Stimulated activated CD8-positive, alpha-beta memory T cell treated with anti-CD3 and anti-CD28 coated beads, Interleukin-4, amount 100 ng/mL, for 4 hours (primary cell): ENCODE measurements at places on chromosomes 7 and 10.

- DNase-seq: no peak
These were observed 2.5 kb downstream of the SLC16A9 start for GRCh38 chr10:59706851-59707797.

GRCh38 chr10:122186816-122187810, 84.0 kb upstream of the BTBD16 start:
- DNase-seq: no peak

DNA sequence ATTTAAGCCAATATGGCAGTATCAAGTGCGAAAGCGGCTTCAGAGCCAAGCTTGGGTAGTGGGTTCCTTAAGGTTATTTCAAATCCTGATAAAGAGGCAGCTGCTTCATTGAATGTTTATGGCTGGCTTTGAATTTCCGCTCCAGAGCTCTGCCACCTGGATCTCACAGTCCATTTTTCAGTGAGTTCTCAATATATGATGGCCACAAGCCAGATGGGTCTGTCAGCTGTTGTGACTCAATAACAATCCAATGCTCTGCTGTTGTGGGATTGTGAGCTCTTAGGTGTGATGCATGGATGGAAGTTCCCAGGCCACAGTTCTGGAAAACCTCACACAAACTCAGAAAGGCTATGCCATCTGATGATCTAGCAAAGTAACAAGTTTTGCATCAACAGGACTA, 743.8 kb upstream of the LRRN3 start:
- no peak for DNase-seq

GRCh38 chr10:11756766-11757315, 14.7 kb downstream of the ECHDC3 start:
- DNase-seq: no peak

DNA sequence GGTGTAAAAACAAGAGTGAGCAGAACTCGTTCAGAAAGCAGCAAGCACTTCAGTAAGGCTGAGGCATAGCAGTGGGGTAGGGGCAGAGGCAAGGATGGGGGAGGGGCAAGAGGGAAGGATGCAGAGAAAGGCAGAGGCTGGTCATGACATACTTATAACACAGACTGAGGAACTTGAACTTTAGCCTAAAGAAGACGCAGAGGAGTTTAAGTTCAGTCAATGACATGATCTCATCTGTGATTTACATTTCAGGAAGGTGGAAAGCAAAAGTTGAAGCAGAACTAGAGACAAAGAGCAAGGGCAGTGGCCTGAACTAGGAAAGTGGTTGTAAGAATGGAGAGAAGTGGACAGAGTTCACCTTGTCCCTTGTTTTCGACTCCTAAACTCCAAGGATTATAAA, 15.8 kb downstream of the MACC1 start:
- no peak for DNase-seq

- peak; percentile 69 for DNase-seq
These were observed at the start of gene SLC37A3 for GRCh38 chr7:140397784-140398750. TSS of gene SLC37A3 (minus strand) at chr7:140398530. CDS start at chr7:140382526, 16,004 bp downstream.

DNA sequence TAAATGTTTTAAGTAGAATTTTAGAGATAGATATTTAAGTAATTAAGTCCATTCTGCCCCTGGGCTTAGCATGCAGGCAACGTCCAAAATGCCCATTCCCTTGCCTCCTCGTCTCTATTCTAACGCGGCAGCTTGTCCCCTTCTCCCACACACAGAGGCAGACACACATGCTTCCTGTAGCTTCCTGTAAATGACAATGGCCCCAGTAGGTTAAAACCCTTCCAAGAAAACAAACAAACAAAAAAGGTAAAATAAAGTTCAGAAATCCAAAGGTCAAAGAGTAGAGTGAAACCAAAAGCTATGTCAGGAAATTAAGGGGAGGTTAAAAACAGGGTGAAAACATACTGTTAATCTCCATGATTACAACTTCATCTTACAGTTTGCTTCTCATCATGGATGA, 857.6 kb downstream of the GATA3 start:
- DNase-seq: no peak

DNA sequence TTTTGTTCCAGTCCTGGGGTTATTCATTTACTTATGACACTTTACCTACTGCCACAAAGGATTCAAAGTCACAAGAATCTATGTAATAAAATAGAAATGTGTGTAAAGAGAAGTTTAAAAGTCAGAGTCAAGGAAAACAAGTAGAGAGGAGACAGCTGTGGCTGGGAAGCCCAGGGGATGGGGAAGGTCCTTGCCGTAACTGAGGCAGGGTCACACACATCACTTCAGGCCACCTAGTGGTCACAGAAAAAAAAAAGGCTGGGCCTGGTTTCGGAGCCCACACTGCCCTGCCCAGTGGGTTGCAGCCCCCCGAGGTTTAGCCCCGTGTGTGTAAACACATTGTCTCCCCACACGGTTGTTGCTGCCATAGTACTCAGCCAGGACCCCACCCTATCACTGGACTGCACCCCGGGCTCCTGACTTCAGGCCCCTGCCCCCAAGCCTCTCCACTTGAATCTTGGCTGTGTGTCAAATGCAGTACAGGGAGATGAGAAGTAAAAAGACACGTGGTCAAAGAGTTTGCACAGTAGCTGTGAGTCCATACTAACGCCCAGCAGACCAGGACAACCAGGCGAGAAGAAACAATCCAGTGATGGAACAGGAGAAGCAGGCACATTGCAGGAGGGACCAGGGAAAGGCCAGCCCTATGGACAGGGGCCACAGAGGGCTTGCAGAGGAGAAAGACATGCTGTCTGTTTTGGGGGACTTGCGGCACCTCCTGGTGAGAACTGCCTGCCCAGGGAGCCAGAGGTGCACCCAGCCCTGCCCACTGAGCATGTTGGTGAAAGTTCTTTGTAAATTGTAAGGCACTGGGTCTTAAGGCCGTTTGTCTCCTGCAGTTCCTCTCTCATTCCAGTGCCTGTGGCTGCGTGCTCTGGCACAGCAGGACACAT, 91.4 kb upstream of the MACROH2A2 start:
- DNase-seq: no peak

DNA sequence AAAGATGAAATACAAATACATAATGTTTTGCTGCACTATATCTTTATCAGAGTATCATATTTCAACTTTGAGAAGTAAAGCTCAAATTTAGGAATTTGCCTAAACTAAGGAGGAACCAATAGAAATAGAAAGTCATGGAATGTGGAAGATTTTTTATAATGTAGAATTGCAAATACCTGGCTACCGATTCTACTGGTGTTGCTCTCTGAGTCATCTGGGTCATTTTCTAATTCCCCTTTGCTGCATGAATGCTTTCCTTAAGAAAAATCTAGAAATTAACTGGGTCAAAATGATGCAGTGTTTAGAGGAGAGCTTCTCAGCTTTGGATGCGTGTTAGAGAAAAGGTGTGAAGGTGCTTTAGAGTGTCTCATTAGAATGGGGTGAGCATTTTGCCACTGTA, 568.9 kb upstream of the ANKRD30A start:
- no peak for DNase-seq

DNA sequence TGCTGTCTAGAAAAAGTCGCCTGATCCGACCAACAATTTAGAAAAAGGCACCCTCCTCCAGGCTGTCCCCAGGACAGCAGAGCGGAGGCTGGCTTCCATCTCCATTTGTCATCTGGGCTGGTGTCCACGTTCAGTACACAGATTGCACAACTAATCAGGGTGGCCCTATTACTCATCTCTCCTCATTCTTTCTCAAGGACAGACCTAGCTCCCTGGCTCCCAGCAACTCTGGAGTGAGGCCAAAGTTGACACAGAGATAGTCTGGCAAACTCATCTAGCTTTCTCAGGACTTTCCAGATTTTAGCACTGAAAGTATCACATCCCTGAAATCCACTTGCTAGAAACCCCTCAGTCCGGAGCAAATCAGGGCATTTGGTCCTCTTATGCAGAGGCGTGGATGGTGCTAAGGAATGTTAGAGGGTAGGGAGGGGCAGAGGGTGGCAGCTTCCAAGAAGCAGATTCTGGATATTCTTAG, 75.1 kb downstream of the DNAH11 start:
- DNase-seq: no peak

DNA sequence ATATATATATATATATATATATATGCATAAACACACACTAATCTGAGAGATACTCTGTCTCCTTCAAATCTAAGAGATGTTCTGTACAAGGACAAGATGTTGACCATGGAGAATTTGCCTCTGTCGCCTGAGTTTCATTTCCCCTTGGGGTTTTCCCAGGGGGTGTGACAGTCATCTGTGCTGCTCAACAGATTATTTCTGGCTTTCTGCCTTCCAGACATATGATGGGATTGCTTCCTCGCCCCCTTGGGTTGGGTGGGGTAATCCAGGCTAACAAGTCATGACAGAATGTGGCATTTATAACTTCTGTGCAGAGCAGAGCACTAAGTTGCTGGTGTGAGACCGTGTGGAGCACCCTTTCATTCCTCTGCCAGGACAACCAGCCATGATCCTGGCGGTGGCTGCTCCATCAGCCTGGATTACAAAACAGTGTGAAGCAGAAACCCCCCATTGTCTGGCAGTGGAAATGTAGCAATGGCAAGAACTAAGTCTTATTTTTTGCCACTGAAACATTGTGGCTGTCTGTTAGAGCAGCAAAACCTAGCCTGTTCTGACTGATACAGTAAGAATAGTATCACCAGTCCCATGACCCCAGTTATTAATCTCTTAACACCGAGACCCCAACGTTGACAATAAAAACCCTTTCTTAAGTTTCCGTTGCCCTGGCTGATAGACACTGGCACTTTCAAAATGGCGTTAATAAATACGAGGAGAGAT, 13.7 kb upstream of the USP6NL start:
- no peak for DNase-seq

- DNase-seq: no peak
These were observed 77.4 kb downstream of the ZNF365 start for GRCh38 chr10:62451611-62451975.

DNA sequence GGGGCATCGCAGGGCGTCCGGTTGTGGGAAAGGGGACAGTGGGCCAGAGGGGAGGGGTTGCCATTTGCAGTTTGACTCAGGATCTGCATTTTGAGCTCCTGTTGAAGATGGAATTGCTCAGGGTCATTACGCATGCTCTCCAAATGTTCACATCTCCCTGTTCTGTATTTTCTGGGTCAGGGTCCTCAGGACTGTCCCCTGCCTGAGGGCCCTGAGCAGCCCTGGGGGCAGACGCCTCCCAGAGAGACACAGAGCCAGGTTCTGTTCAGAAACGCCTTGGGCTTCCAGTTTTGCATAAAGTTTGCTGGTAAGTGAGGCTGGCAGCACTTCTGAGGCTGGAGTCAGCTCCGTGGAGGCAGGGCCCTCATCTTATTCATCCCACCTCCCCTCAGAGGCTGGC, 34.1 kb upstream of the NUB1 start:
- DNase-seq: no peak

DNA sequence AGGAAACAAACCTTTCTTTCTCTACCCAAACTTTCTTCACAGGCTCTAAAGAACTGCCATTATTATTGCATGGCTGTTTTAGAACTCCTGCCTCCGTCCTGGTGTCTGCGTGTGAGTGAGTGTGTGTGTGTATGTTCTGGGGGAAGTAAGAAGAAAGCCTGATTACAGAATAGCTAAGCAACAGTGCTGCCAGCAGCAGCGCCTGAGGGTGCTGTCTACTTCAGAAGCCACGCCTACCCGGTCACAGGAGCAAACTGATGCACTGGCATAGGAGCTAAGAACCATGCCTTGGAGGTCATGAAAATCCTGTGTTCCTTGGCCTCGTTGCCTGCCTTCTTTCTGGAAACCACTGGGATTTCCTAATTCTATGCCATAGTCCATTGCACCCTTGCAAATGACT, 25.2 kb downstream of the LIPK start:
- DNase-seq: no peak

GRCh38 chr10:104424719-104425118, 71.1 kb downstream of the CFAP58 start:
- DNase-seq: no peak

GRCh38 chr10:19817231-19817933, 1.1 kb downstream of the PLXDC2 start:
- no peak for DNase-seq

DNA sequence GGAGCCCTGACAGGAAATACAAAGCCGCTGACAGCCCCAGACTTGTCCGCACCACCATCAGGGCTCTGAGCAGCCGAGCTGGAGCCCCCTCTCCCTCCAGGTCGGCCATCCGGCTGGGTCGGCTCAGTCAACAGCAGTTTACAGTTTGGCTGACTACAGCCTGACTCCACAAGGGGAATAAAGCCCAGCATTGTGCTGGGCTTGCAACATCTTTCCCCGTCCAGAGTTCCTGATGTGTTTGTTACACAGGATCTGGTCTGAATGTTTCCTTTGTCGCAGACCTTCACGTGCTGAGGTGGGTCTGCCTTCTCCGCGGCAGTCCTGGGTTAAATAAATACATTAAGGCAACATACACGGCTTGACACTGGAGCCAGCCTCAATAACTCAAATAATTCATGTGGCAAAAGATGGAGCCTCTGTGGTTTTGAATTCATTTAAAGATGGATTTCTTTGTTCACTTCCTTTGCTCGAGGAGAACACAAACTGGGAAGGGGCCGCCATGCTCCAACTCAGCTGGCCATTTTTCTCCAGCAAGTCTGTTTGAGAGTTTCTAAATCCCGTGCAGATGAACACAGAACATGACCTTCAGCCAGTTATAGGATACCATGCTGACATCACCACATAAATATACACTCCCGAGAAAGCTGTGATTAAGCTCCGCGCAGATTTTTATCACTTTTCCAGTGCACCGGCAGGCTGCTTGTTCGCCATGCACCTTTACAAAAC, 192.1 kb downstream of the WDR11 start:
- DNase-seq: no peak

DNA sequence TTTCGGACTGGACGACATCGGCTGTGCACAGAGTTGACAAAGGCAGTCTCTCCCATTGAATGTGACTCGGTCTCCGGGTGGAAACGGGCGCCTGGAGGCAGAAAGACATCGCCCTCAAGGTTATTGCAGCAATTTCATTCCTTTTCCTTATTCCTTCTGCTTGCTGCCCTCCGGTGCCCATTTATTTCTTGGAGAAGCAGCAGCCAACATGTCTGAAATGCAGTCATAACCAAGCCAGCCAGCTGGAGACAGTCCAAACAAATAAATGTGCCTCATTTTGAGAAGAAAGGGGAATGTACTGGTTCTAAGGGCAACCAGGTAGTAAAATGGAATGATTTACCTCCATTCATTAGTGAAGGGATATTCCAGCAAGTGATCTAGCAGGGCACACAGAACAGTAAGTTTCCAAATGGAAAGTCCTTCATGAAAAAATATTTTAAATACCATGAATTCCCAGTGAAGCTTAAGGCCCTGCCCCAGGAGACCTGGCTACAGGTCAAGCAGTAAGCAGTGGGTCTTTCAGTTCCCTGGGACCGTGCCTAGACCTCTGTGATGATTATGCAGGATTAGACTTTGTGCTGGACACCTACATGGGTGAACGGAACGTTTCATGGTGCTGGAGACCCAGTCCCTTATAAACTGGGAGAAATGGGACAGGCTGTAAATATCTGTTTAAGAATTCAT, 86.6 kb downstream of the ABLIM1 start:
- no peak for DNase-seq

GRCh38 chr10:129965425-129965808, 1.3 kb upstream of the EBF3 start:
- no peak for DNase-seq

DNA sequence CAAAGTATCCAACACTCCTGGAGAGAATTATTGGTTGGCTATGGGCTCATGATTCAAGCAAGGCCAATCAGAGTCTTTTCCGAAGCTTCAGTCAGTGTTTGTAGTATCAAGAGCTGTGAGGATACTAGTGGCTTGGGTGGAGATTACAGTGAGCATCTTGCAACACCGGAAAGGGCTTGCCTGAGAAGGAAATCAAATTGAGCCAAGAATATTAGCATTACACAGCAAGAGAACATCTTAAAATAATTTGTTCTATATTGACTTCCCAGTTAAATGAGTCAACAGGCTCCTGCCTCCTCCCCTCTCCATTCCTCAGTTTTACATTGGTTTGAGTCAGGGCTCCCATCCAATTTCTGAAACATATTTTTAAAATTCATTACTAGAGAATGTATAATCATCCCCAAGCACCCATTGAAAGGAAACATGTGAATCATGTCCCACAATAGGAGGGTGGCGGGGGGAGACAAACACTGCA, 127.4 kb downstream of the ELAPOR2 start:
- no peak for DNase-seq
